ENCODE measurements at places on chromosomes 6 and 20.

GRCh38 chr6:110566346-110567125, 90.1 kb upstream of the SLC22A16 start:
- peak; percentile 63 for DNase-seq

DNA sequence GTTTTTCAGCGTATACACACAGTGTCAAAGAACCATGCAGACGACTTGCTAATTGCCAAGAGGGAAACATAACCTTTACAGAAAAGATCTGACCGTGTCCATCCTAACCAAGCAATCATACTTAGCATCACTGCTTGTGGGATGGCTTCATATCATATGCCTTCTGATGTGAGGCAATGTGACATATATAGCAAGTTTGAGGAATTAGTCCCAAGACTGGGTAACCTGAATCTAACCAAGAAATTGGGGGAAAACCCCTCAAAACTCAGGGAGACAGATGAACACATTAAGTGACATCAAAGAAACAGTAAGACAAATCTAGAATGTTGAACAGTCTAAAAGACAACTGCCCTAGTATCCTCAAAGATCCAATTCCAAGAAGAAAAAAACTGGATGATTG, 18.4 kb downstream of the GNL1 start:
- no peak for DNase-seq

DNA sequence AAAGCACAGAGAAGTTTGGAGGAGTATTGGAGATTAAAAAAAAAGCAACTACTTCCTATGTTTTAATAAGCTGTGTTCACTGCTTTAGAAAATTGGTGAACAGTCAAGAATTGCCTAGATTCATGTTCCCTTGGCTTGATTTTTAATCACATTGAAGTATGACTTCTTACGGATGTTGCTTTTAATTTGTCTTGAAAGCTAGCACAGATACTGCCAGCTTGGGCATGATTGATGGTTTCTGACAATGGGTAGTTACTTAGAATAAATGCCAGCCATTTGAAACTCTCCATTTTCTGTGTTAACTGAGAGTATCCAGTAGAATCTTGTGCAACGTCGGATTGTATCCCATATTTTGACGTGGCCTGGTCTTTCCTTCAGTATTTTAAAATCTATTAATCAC, 178.0 kb downstream of the DTNBP1 start:
- DNase-seq, result no peak

- DNase-seq, result peak; percentile 8
These were observed at the start of gene DOK5 for GRCh38 chr20:54475334-54476168. DOK5 (plus strand) TSS chr20:54475593; CDS start chr20:54475947, 354 bp downstream.

- DNase-seq, result no peak
These were observed 16.5 kb upstream of the SPAG4 start for GRCh38 chr20:35598899-35599775.

Measured in AG08395 (cell line).